ENCODE measurements at places on chromosomes 16 and 17. TPM values are rescaled to one million over a fixed set of nuclear protein-coding genes. Genes with fewer than 3 reads are reported as not detected.

The CRYM gene
- 0.67 TPM for total RNA-seq

The FBXW10B gene
- total RNA-seq = 4.8 TPM

The MYL4 gene
- total RNA-seq = not detected

The LHX1 gene
- total RNA-seq = 1.4 TPM

- DNase-seq = no peak
Observed at GRCh38 chr17:11874756-11875155, 122.5 kb downstream of the ZNF18 start.

GRCh38 chr16:78892951-78893733 is 707.4 kb downstream of the MAF start:
- no peak for DNase-seq

- DNase-seq = no peak
Observed at GRCh38 chr17:57931488-57932137, 23.6 kb downstream of the CUEDC1 start.

GRCh38 chr17:29757788-29758187 is 135.1 kb upstream of the CORO6 start:
- no peak for DNase-seq

GRCh38 chr17:55546991-55547664 is 35.9 kb upstream of the SMIM36 start:
- no peak for DNase-seq

DNA sequence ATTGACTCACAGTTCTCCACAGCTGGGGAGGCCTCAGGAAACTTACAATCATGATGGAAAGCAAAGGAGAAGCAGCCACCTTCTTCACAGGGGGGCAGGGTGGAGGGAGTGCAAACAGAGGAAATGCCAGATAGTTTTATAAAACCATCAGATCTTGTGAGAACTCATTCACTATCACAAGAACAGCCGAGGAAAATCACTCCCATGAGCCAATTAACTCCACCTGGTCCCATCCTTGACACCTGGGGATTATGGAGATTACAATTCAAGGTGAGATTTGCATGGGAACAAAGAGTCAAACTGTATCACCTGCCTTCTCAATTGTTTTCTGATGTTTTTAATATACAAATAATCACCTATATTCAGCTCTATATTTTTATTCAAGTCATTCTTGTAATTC is 1527.3 kb upstream of the GOT2 start:
- DNase-seq = no peak

DNA sequence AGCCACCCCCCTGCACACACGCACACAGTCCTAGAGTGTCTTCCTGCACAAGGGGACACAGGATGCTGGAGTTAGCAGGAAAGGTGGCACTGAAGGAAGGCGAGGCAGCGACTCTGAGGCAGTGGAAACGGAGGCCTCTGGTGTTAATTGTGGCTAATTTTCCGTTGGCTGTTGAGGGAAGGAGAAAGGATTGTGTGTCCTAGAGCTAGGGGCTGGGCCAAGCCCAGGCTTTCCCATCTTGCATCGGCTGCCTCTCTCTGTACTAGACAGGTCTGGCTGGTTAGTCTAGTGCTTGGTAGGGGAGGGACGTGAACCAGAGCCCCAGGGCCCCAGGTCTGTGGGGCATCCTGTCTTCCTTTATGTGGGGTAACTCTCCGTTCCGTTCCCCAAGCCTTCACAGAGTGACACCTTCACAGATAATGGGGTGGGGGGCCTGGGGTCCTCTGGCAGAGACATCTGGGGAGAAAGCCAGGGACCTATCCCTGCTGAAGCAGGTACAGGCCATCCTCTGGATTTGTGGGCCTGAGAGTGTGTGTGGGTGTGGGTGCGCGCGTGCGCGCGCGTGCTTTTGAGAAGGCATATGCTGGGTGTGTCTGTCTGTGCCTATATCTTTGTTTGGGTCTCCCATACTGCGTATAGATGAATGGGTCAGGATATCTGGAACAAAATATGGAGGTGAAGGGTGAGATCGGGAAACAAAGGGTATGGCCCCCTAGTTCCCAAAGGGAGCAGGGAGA is at the start of gene CHD3:
Gene CHD3 (plus strand): TSS at position 606 of the 737 bp plus-strand sequence. CDS start 212 bp downstream, outside the sequence.
- DNase-seq = no peak

Measured in A172 (cell line).